ENCODE measurements at places on chromosomes 3 and 15. TPM values are rescaled to one million over a fixed set of nuclear protein-coding genes. Genes with fewer than 3 reads are reported as not detected.

GRK7 gene
- total RNA-seq: not detected

GRCh38 chr15:57667171-57667849 lies 39.2 kb upstream of the POLR2M start:
- DNase-seq: peak; percentile 61

- peak; percentile 63 for DNase-seq
These were observed 55.7 kb upstream of the SMAD6 start for GRCh38 chr15:66646308-66646707.

UMPS gene
- total RNA-seq: 94.6 TPM

CSTA gene
- not detected for total RNA-seq
